Occipital lobe (tissue), 3 donors: ENCODE measurements at places on chromosomes 7 and 10. TPM values are rescaled to one million over a fixed set of nuclear protein-coding genes. Genes with fewer than 3 reads are reported as not detected.

Gene LIPK
- not detected for total RNA-seq

DNA sequence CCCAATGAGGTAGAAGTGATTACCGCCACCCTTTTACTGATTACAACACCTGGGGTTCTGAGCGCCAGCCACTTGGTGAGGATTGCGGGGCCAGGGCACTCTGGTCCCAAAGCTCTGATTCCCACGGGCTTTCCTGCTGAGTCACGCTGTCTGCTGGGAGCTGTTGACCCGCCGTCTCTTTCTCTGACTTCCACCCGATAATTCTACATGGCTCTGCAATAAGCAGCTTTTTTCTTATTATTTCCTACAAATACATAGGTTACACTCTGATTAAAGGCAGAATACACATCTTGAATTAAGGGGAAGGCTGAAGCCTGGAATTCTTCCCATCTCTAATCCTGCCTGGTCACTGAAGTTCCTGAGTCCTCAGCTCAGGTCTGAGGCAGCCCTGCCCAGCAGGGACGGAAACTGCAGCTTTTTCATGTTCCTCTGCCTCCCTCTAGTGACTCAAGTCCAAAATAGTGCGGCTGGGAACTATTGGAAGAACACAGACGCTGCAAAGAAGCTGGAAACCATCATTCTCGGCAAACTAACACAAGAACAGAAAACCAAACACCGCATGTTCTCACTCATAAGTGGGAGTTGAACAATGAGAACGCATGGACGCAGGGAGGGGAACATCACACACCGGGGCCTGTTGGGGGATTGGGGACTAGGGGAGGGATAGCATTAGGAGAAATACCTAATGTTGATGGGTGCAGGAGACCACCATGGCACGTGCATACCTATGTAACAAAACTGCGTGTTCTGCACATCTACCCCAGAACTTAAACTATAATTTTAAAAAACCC lies 178.3 kb downstream of the PRKCQ start:
- DNase-seq: peak; percentile 75

DNA sequence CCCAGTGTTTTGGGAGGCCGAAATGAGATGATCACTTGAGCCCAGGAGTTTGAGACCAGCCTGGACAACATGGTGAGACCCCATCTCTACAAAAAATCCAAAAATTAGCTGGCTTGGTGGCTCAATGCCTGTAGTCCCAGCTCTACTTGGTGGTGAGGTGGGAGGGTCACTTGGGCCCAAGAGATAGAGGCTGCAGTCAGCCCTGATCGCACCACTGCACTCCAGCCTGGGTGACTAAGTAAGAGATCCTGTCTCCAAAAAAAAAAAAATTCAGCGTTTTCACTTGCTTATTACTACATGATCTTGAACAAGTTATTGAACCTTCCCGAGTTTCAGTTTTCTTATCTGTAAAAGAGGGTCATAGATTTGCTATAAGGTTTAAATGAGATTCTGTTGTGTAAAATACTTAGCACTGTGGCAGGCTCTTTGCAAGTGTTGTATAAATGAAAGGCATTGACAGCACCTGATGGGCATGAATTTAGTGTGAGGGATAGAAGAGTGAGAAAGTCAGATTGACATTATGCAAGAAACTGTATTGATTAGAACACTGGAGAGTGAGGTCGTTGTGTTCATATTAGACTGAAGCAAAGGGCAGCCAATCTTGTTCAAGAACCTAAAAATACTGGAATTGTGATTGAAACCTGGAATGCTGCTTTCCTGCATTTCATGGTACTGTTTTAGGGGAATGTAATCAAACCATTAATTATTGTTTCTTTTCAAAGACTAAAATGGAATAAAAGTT lies 136.8 kb downstream of the LCOR start:
- DNase-seq: no peak

GRCh38 chr7:142513178-142513955 lies 235.9 kb upstream of the PRSS1 start:
- no peak for DNase-seq

Gene ADAM22
- 90.6 TPM for total RNA-seq

DNA sequence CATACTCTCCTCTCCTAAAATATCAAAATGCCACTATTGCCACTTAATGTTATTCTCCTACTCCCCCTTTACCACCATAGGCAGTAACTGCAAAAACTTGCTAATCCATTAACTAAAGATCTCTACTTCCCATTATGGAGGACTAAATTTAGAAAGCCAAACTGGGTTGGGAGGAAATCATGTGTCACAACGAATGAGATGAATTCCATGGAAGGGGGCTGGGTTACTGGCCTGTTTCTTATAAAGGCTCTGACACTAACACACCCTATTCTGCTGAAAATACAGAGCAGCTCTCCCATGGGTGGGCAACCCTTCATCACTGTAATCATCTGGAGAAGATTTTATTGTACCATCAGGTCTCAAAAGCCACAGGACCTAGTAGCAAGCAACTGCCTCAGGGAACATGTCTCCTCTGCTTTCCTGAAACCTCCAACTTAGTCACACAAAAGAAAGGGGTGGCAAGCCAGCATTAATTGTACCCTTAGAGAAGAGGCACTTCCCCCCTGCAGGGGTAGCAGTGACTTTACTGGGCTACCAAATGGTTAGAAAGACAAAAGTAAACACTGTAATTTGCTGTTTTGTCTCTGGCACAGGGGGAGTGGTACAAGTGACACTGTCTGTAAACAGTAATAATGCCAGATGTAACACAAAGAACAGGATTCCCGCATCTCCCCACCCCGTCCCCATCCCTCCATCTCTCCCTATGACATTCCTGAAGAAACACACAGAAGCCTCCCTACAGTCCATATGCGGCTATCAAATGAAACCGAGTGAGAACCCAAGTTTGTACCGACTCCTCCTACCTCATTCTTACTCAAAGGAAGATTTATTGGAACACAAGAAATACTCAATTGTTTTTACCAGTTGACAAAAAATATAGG lies 81.6 kb downstream of the ARMH3 start:
- DNase-seq: no peak

DNA sequence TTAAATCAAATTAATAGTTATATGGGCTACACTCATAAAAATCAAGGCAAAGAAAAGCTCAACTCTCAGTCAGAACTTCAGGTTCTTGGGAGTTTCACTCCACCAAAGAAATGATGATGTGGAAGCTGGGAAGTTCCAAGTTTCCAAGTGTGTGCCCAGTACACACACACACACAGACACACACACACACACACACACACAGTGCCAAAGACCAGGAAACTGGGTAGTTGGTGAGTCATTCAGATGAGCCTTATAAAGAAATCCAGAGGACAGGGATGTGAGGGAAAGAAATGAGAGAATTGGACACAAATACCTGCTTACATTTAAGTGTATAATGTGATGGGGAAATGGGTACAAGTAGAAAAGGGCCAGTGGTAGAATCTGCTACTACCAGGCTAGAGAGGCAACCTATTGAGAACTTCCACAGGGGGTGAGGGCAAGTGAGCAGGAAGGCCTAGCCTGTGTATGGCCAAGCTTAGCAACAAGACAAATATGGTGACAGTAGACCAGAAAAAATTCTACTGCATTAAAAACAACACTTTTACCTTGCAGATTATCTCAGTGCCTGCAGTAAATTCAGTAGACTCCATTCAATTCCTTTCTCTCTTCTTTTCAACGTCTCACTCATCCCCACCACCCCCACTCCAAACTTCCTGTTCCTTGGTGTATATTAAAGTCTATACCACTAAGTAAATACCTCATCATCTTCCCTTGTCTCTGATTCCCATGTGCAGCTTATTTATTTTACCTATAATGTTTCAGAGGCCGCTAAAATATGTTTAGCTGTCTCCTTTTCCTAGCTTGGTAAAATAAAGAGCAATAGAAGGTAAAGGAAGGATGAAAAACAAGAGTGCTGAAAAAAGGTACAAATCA lies 95.0 kb downstream of the CABCOCO1 start:
- DNase-seq: no peak

Gene ANKRD1
- total RNA-seq: not detected

Gene SORBS1
- total RNA-seq: 123 TPM

DNA sequence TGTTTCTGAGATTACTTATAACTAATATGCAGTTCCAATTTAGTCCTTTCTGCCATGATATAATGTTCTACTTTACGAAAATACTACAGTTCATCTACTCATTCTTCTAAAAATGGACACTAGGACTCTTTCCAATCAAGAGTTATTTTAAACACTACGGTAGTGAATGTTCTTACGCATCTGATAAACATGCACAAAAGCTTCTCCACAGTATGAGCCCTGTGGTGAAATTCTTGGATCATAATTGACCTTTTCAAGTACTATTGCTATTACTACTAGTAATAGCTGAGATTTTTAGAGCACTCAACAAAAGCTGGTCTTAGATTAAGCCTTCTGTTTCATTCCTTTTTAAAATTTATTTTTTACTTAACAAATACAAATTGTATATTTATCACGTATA lies 106.4 kb downstream of the CH25H start:
- DNase-seq: no peak

DNA sequence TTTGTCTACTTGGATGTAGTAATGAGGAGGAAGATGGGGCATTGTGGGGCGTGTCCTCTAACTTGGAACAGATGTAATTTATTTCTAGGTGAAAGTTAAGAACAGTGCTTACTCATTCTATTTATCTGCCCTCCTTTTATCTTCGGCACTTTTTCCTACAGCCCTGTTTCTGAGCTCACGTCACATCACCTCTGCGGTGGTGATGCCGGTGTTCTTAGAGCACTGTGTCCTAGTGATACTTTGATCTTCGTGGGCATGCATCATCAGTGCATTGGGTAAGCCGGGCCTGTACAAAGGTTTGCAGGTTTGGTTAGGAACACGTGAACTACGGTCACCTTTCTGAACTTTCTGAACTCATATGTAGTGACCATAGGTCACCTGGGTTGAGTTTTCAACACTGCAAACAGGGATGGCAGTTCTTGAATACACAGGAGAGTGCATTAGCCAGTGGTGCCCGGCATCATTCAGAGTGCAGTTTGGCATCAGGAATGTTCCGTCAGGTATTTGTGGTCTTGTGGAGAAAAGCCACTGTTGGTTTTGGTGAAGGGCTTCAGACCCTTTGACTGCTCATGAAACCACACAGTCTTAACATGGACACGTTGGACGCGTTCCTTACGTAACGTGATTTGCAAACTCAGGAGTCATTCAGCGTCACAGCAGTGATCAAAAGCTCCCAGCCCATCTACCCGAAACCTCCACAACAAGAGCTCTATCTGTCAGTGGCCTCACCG lies 5.6 kb downstream of the POR start:
- no peak for DNase-seq

DNA sequence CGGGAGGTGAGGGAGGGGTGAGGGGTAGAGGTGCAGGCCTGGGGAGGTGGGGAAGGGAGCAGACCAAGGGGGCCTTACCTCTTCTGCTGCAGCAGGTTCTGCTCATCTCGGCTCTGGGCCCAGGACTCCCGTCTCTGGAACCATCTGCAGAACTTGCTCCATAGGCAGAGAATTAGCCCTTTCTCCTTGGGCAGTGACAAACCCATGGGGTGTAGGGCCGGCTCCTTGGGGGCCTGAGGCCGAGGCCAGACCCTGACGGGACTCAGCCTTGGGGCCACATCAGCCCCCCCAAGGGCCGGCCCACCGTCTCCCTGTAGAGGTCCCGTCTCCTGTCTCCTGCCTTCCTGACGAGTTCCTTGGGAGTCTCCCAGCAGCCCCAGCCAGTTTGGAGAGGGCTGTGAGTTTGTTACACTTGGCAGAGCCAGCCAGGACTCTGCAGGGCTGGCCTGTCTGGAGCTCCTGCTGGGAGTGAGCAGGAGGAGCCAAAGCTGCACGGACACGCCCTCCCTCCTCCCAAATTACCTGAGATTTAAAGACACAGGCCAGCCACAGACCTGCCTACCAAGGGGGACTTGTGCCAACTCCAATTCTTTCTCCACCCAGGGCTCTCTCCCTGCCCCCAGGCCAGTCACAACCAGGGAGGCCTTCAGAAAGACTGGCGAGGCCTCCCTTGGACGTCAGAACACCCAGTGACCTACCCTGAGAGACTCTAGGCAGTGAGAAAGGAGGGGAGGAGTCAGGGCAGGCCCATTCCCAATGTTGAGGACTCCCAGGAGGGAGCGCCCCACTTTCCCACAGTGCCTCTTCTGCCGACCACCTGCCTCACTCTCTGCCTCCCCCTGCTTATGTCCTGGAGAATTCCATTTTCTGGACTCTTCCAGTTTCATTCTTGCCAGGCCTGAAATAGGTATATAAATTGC lies at the start of gene TRPV6:
TSS of gene TRPV6 (minus strand) at position 435 of the 920 bp plus-strand sequence.
- no peak for DNase-seq

DNA sequence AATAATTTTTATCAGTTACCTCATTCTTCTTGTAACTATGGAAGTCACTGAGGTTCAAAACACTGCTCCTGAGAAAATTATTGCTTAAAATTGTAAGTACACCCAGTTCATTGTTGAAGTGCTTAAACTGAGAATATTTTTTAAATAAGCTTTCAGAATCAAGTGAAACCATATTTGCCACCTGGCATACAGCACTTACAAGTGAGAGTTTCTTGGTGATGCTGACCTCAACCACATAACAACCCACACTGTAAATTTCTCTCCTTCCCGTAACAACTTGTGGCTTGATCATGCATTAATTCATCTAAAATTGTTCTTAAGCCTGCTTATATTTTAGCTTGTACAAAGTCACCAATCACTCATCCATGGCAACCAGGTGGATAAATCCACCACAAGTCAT lies 34.0 kb downstream of the IMMP2L start:
- no peak for DNase-seq

GRCh38 chr7:133081119-133081598 lies 731 bp downstream of the CHCHD3 start:
- no peak for DNase-seq

DNA sequence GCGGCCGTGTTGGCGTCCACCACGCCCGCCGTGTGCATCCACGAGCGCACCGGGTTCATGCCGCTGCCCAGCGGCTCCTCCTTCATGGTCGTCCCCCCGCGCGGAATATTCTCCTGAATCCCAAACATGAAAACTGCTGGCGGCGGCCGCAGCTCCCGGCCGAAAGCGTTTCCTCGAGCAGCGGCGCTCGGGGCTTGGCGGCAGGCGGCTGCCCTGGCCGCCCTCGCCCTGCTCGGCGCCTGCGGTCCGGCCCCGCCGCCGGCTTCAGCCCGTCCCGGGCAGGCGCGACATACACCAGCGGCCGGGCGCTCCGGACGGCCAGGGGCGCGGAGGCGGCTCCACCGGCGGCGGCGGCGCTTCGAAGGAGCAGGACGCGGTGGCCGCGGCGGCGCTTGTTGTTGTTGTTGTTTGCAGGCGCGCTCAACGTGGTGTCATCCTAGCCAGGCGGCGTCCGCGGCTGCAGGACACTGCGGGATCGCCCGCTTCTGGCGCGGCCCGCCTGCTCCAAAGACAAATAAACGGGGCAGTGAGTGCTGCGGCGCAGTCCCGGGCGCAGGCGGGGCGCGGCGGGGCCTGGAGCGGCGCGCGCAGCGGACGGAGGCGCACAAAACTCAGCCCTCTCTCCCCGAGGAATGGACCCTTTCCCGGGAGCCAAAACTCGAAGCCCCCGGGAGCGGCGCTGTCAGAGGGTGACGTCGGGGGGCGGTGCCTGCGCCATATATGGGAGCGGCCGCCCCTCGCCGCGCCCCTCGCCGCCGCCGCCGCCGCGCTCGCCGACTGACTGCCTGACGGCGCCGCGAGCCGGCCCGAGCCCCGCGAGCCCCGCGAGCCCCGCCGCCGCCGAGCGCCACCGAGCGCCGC lies at the start of gene EBF3:
TSS of gene EBF3 (minus strand) at position 634 of the 861 bp plus-strand sequence. CDS start at position 128, 506 bp downstream.
- DNase-seq: no peak

Gene VPS37D
- total RNA-seq: 21.5 TPM
